ENCODE measurements at places on chromosomes 12 and 14.

- no peak for DNase-seq
These were observed 218.6 kb upstream of the ATP2B1 start for GRCh38 chr12:89927226-89927698.

GRCh38 chr14:51977075-51977474, 12.3 kb upstream of the RTRAF start:
- no peak for DNase-seq

DNA sequence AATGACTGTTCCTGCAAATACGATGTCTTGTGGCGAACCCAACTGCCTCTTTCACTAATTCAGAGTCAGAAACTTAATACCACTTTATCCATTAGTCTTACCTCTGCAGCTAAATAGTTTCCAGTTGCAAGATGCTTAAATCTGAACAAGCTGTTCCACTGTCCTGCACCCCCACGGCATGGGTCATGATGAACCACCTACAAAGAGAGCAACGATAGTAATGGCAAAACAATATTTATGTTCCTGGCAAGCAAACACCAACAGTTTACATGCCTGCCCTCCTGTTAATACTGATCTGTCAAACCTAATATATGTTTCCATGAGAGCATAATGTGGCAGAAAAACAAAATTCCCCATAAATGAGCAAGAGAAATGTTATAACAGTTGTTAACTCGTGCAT, 121.9 kb downstream of the ITPR2 start:
- DNase-seq = no peak

DNA sequence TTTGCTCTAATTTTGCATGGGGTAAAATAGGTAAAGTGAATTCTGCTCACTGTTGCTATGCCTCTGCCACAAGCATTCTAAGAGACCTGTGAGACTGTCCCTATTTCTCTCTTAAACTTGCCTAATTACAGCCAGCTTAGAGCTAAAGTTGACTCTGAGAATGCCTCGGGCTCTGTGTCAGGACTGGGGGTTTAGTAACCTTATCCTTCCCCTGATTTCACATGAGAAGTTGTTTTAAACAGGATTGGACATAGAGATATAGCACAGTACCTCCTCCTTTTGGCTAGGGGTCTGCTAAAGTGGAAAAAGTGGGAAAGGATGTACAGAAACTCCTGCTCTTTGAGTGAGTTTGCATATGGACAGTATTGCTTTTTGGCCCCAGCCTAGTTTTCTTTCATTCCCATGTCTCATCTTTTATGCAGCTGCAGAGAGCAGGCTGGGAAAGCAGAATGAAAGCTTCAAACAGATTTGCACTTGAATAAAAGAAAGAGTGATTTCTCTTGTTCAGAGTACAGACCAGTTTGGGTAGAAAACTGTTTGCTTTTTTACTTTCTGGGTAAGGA, 122.0 kb downstream of the RAD51B start:
- DNase-seq = no peak

DNA sequence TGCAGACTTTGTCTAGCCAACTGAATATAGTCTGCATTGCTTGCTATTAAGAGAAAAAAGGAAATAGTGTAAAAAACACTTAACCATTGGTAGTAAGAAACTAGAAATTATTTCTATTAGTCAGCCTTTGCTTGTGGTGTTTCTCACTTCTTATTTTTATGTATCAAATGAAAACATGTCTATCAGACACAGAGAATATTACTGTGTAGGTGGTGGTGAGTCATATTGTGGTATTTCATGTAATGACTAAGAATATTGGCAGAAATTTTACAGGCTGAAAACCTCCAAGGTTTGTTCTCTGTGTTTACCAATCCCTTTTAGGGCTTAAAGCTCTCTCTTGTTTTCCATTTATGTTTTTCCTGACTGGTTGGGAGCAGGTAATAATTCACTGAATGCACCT, 87.2 kb downstream of the DAAM1 start:
- peak; percentile 64 for DNase-seq

DNA sequence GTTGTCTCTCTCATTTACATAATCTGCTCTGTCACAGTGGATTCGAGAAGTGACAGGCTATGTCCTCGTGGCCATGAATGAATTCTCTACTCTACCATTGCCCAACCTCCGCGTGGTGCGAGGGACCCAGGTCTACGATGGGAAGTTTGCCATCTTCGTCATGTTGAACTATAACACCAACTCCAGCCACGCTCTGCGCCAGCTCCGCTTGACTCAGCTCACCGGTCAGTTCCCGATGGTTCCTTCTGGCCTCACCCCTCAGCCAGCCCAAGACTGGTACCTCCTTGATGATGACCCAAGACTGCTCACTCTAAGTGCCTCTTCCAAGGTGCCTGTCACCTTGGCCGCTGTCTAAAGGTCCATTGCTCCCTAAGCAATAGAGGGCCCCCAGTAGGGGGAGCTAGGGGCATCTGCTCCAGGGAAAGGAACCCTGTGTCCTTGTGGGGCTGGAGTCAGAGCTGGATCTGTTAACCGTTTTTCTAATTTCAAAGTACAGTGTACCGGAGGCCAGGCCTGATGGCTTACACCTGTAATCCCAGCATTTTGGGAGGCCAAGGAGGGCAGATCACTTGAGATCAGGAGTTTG, 5.1 kb downstream of the ERBB3 start:
- DNase-seq = no peak

DNA sequence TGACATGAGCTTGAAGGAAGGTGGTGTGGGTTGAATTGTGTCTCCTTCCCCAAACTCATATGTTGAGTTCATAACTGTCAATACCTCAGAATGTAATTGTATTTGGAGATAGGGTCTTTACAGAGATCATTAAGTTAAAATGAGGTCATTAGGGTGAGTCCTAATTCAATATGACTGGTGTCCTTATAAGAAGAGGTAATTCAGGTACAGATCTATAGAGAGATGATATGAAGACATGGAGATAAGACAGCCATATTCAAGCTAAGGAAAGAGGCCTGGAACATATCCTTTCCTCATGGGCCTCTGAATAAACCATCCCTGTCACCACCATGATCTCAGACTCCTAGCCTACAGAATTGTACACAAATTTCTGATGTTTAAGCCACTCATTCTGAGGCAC, 514.7 kb upstream of the MGAT4C start:
- no peak for DNase-seq

DNA sequence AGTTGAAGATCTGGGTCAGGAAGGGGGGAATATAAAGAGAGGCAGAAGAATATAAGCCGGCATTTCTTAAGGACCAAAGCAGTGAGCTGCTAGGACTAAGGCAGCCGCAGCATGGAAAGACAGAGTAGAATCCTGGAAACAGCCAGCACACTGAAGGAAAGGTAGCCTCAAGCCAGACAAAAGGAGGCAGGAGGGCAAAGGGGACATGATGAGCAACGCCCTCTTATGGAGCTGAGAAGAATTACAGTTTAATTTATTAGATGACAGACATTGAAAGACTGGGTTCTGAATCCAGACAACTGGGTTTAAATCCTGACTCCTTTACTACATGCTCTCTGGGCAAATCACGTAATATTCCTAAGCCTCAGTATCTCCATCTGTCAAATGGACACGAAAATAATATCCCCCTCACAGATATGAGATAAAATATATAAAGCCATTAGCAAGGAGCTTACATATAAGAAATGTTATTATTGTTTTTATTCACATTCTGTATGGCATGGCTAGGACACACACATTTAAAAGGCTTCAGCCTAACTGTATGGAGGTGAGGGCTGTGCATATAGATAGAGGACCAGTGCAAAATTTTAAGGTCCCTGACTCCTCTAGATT, 8.1 kb upstream of the PCED1B start:
- DNase-seq = no peak

DNA sequence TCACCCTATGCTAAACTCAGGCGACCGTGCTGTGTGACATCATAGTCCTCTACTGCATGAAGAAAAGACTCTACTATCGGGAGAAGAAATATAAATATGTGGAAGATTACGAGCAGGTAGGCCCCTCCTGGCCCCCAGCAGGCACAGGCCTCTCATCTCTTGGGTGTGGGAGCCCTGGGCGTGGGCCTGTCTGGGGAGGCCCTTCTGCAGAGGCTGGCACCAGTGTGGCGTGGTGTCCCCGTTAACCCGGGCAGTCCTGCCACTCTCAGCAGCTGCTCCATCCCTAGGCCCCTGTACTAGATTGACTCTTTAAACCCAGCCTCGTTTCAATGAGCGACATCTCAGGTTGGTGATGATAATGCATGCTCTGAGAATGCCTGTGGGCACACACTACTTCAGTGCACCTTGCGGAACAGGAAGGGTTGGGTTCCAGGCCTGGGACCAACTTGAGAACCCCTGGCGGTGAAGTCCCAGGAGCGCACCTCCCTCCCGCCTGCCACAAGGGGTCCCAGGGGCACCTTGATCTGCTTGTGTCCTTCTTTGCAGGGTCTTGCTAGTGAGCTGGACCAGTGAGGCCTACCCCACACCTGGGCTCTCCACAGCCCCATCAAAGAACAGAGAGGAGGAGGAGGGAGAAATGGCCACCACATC, 23.2 kb downstream of the P2RX4 start:
- DNase-seq = no peak

- DNase-seq = no peak
These were observed 22.3 kb upstream of the MGP start for GRCh38 chr12:14907953-14908352.

DNA sequence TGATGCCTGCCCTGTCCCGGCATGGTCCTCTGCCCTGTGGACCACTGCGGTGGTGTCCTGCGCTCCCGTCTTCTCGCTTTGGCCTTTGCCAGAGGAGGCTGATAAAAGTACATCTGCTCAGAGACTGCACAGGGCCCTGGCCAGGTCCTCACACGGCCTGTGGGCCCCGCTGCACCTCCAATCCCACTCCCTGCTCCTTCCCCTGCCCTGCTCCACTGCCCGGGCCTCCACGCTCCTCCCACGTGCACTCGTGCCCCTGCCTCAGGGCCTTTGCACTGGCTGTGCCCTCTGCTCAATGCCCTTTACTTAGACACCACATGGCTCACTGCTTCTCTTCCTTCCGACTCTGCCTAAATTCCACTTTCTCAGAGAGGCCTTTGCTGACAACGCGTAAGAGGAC, 49.3 kb upstream of the BEGAIN start:
- DNase-seq = no peak

DNA sequence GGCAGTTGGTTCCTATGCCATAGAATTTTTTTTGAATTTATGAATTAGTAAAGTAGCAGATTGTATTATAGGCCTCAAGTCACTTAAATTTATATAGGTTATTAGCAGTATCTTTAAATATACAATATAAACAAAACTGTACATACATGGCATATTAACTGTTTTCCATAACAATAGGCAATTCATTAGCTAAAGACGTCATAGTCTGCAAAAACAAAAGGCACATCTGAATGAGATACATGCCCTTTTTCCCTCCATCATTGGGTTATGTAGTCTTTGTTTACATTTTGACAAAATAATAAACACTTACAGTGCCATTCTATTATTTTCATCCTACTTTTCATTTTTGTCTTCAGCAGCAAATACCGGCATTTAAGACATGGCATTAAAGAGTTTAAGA, 1.1 kb upstream of the VCPKMT start:
- no peak for DNase-seq

DNA sequence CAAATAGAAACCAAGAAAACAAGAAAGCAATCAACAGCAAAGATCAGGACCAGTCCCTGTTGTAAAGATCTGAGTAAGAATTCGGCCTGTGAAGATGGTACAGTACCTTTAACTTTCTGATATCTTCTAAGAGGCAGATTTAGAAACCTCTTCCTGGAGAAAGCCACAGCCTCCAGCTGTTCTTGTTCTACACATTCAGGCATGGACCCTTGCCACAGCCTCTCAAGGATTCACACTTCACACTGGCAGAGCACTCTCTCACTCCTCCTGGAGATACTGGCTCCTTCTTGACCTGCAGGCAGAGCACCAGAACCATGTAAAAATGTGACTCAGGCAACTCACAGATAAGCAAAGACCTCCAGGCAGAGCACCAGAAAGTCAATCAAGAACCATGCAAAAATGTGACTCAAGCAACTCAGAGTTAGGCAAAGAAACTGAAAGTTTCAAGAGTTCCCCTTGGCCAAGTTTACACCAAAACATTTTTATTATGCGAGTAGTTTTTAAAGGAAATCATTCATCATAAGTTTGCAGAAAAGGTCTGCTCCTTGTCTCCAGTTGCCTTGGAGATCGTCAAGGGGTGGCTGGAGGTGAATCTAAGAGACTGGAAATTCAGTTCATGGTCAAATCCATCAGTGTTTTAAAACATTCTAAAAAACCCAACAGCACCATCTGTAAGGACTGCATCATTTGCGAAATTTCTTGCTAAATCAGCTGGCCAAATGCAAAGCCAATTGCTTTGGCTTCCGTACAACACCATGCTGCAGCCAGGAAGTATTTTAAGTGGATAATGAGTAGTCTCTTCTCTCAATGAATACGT, 119.3 kb upstream of the MDM1 start:
- DNase-seq = peak; percentile 59

GRCh38 chr12:7899755-7900154, 27.0 kb upstream of the SLC2A14 start:
- DNase-seq = peak; percentile 58

DNA sequence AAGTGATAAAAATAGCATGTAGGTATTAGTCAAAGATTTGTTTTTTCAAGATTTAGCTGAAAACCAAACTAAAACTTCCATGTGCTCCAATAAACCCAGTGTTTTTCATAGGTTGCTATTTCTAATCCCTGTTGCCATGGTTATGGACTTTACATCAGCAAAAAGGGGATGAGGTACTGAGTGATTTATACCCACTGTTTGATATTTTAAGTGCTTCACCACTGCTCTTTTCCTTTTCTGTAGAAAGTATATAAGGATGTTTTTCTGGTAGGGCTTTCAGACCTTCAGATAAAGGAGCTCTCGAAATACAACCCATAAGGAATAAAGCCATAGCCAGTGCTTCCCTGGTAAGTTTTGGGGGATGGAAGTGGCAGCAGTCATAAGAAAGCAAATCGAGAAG, at the start of gene OTOGL:
OTOGL (plus strand) TSS at position 279 of the 400 bp plus-strand sequence. CDS start 109,895 bp downstream, outside the sequence.
- DNase-seq = no peak

GRCh38 chr14:68811171-68811570, 18.3 kb upstream of the ZFP36L1 start:
- no peak for DNase-seq

DNA sequence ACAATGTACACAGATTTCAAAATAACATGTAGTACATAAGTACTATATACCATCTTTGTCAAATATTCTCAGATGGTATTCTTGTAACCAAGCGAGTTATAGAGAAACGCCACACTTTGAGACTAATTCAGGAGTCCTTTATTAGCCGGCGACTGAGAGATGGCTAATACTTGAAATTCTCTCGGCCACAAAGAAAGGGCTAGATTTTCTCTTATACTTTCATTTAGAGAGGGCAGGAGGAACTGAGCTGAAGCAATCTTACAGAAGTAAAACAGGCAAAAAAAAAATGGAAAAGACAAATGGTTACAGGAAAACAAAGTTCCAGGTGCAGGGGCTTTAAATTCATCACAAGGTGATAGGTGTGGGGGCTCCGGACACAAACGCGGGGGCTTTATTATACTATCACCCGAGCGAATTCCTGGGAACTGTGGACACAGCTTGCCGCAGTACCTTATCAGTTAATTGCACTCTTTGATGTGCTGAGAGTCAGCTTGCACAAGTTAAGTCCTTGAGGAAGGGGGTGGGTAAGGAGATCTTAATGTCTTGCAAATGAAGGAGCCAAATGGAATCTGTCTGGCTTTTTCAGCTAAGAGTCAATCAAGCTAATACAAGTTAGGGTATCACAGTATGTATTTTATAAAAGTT, 382.3 kb downstream of the KCNH5 start:
- no peak for DNase-seq
